ENCODE measurements at places on chromosomes 16 and 17.

DNA sequence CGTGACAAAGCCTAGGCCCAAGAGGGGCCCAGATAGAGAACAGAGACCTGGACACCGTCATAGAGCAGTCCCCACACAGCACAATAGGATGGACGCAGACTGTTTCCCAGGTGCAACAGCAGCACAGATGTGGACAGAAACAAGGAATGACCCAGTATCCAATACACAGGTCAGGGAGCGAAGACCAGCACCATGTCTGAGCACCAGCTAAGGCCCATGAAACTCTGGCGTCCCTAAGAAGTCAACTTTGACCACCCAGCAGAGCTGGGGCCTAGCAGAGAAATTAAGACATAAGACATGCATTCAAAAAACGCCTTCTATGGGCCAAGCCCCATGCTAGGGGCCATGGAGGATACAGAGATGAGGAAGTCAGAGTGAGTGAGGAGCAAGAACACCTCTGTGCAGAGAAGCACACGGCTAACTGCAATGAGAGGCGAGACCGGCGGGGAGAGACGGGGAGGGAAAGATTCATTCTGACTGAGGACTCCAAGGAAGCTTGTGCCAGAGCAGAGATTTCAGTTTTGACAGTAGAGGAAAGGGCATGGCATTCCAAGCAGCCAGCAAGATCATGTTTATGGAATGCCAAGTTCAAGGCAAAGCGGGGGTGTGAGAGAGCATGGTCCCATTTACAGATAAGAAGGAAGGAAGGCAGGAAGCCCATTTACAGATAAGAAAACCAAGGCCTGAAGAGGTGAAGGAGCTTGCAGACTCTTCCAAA, 50.8 kb downstream of the PITPNM3 start:
- DNase-seq: no peak

DNA sequence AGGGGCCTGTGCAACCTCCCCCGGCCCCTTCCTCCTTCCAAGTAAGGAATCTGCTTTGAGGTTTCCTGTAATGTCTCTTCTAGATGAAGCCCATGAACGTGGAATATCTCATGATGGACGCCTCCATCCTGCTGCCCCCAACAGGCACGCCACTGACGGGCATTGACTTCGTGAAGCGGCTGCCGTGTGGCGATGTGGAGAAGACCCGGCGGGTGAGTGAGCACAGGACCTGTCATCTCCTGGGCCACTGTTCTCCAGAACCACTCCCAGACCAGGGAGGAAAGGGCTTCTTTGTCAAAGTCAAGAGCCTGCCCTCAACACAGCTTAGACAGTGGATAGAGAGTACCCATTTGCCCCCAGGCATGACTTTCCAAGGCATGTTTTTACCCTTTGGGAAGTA, 107.1 kb downstream of the CLEC16A start:
- no peak for DNase-seq

DNA sequence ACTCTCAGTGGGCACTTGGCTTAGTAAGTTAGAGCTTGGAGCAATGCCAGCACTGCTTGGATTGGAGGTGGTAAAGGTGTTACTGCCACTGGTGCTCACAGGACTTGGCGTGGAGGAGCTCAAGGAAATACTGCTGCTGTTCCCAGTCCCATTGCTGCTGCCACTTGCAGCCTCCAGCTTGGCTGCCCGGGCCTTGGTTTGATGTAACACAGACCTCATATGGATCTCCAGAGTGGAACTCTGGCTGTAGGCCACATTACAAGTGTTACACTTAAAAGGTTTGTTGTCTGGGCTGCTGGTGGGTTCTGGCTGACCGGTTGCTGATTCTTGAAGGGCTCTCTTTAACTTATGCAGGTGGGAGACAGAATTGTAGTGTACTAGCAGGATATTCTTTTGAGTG, 250.3 kb downstream of the ZFHX3 start:
- DNase-seq: no peak

DNA sequence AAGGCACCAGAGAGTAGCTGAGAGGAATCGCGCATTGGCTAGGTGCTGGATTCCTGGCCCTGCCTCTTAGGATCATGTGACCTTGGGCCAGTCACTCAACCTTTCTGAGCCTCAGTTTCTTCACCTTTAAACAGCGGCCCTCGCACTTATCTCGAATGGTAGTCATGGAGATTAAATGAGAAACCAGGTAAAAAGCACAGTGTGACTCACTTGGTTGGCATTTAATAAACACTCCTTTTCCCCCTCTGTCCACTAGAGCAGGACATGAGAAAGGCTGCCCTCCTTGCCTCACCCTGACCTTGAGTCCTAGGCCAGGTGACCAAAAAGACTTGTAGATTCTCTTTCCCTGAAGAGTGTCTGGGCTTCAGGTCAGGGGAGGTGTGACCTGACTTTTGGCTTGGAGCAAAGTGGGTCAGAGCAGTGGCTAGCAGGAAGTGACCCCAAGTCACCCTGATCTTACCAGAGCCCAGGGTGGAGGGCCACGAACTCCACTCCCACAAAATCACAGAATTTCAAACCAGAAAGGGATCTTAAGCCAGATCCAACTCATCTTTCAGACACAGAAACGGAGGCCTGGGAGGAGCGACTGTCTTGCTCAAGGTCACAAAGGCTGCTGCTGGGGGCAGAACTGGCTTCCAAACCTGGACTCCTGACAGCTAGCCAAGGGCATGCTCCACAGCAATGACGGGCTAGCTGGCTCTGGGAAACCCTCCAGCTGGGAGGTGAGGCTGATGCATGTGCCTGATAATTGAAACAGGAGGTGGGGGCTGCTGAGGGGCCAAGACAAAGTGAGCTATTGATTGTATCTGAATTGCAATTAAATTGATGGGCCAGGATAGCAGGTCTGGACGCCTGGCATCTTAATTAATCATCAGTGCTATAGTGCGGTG, 65.2 kb downstream of the PIPOX start:
- no peak for DNase-seq

GRCh38 chr17:70859829-70860228, 690.5 kb downstream of the KCNJ2 start:
- no peak for DNase-seq

DNA sequence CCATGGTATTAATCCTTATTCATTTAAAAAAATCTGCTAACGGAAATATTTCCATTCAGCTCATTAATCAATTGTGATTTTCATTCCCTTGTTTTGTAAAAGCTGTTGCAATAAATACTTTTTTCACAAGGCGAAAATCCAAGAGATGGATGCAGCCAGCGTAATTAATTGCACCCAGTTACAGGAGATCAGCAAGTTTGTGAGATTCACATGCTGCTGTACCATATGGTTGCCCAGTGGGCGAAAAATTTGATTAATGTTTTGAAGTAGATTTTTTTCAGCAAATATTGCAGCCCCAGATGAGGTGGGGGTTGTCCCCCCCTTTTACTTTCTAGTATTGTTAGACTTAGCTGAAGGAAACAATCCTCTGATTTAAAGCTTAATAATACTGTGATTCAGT, 186.6 kb downstream of the WWOX start:
- no peak for DNase-seq

Measured in CD4-positive, alpha-beta T cell treated with Interleukin-4 for 1 hour (primary cell).